ENCODE measurements at places on chromosomes 11 and 22.

DNA sequence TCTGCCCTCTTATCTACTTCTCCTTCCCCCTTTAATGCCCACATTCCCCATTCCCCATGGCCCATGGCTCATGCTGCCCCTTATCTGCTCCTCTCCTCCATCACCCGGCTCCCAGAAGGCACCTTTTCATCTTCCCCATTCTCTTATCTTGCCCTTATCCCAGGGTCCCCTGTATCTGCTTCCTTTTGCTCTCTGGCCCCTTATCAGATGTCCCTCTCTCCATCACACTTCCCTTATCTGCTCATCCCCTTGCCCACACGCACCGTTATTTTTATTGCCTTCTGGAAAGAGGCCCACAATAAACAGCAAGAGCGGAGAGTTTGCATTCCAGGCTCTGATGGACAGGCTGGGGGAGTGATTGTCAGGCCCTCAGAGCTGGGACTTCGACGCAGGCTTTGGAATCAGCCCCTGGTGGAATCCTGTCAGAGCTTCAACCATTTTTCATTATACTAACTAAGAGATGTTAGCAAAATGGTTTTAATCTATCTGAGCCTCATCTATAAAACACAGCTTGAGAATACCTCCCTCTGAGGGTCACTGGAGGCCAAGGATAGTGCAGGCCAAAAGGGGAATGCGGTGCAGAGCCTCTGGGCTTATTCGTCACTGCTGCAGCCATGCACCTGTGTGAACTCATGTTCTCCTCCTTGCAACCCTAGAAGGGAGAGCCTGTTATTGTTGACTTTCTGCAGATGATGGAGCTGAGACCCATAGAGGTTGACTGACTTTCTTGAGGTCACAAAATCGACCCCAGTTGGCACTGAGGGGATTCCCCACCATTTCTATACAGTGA lies 37.0 kb upstream of the LRRC55 start:
- DNase-seq, result no peak

DNA sequence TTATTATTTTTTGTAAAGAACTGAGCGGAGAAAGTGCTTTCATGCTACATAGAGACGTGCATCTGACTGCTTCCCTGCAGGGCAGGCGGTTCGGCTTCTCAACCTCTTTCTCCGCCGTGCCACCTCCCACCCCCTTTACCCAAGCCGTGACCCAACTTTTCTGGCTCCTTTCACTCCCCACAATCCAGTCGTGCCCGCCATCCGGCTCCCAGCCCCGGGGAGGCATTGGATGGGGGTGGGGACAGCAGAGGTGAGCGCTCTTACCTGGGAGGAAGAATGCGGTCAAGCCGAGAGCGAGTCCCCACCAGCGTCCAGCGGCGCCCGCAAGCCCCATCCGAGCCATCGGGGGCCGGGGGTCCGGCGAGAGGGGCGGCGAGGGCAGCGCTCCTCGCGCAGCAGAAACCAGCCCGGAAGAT lies 781 bp downstream of the NECTIN1 start:
- no peak for DNase-seq

DNA sequence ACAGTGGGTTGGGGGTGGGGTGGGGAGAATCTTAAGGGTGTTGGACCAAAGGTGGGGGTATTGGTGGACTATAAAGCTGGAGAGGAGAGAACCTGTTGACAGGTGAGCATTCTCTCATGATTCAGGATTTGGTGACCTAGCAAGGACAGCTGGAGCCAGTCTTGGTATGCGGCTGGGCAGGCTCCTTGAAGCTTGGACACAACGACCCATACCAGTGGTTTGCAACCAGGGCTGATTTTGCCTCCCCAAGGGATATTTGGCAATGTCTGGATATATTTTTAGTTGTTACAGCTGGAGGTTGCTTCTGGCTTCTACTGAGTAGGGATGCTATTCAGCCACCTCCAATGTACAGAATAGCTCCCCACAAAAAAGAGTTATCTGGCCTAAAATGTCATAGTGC lies 5.6 kb downstream of the EXT2 start:
- no peak for DNase-seq

- no peak for DNase-seq
Measured at GRCh38 chr11:117230999-117231841, 653 bp downstream of the PCSK7 start.

GRCh38 chr11:8291421-8292350 lies 28.0 kb upstream of the LMO1 start:
- DNase-seq, result no peak

GRCh38 chr22:30694171-30694639 lies 469 bp upstream of the OSBP2 start:
- DNase-seq, result peak; percentile 53

DNA sequence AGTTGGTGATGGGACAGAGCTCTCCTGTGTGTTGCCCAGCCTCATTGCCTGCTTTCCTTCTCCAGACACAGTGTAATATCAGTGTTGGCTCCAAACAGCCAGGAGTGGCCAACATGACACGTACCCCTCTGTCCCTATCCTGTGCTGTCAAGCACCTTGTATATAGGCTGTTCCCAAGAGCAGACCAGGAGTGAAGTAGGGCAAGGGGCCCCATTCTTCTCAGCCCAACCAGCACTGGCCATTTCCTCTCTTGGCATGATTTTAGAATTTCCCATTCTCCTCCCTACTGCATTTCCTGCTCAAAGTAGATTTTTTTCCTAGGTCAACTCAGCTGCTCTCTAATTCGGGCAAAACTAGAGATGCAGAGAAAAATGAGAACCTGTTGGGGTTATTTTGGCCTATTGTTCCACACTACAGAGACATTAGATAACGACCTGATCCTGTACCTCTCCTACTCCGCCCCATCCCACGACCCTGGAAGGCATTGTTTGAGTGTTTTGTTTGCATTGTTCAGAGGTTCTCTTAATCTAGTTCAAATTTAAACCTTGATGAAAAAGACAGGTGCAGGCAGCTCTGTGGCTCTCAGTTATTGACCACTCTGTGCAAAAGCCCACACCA lies 95.6 kb downstream of the RASSF10 start:
- DNase-seq, result no peak

DNA sequence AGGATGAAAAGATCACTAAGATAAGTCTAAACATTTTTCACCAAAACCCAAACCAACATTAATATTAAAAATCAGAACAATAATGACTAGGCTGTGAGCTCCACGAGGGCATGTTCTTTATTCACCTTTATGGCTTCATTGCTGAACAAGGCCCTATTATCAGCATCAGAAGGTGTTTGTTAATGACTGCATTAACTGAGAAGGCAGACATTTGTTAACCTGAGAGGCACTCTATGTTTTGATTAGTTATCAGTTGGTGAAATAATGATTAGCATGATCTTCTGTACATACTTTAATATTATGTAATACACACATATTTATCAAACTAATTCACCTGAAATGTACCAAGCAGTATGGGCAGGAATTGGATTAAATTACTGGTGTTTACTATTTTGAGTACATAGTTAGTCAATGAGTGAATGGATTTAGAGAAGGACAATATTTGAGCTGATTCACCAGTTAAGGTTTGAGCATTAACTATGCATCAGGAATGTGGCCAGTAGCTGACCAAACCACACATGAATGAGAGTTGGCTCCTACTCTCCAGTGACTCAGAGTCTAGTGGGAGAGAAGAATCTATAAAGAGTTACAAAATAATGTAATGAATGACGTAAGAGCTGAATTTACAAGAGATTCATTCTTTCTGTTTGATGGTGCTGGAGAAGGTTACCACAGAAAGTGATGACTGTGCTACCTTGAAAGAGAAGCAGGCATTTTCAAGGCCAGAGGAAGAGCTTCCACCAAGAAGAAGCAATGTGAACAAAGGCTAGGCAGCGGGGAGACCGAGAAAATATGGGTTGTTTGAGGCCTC lies 6.7 kb downstream of the IL18 start:
- DNase-seq, result no peak

DNA sequence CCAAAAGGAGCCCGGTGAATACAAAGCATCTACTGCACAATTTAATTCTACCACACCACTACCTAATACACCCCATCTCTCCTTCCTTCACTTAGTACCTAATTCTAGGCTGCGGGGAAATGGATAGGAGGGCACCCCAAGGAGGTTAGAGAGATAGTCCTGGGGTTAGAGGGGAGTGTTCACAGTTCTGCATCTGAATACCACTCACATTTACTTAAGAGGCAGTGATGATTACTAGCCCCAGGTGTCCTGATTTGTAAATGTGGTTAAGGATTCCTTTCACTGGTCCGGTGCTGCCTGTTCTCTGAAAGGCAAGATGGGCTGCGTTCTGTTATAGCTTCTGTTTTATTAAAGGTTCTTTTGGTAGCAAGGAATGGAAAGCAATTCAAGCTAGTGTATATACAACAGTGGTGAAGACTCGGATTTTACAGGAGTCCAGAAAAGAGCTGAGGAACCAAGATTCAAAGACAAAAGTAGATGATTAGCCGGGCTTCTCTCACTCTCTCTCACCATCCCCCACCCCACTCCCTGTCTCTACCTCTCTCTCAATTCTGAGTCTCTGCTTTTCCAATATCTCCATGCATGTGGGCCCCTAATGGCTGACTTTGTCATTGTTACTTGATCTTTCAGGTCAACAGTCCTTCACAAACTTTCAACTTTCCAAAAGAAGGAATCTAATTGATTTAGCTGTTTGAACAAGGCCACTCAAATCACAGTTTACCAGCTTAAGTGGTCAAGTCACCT lies 8.7 kb upstream of the KCNA4 start:
- DNase-seq, result no peak

DNA sequence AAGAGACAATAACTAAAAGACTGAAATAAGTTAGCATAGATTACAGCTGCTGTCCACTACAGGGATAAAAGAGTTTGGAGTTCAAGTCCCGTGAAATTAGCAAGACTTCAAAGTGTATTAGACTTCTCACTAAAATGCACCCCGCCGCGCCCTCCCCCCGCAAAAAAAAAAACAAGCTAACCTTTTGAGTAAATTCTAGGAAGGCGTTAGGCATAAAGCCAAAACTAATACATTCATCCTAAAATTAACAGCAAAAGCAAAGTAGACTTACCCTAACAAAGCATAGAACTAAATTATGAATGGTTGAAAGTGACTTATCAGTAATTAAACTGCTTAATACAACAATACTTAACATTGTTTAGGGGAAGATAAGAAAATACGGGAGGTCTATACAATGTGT lies 581.0 kb upstream of the CHORDC1 start:
- no peak for DNase-seq

DNA sequence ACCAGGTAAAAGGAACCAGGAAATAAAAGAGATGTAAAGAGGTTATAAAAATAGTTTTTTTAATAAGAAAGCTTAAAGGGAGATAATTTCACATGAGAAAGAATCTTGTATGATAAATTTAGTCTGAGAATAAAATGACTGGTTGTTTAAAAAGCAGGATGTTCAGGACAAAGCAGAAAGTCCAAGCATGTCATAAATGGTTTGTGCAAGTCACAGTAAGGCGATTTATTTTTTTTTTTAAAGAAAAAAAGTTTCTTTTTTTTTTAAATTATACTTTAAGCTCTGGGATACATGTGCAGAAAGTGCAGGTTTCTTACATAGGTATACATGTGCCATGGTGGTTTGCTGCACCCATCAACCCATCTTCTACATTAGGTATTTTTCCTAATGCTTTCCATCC lies 30.8 kb downstream of the GLYATL2 start:
- DNase-seq, result no peak

DNA sequence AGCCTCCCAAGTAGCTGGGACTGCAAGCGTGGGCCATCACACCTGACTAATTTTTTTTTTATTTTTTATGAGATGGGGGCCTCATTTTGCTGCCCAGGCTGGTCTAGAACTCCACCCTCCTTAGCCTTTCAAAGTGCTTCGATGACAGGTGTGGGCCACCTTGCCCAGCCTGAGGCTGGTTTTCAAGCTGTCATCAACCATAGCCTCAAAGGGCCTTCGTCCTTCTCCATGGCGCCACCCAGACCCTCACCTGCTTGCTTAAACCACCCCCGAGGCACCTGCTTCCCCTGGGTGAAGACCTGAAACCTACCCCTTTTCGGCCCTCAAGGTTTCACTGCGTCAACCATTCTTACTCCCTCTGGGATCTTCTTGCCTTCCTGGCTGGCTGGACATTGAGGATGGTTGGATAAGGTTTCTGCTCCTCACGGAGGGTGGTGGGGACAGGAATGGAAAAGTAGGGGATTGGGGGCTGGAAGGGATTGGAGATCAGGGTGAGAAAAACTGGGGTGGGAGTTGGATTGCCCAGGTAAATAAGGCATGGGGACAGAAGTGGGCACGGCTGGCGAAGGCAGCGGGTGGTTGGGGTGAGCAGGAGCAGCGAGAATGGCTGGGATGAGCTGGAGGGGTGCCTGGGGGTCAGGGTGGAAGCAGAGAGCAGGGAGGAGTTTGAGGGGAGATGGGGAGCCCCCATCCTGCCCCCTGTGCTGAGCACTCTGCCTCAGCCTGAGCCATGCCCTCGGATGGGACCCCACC lies 2.8 kb upstream of the ACR start:
- DNase-seq, result no peak

GRCh38 chr22:42976217-42976933 lies 38.6 kb downstream of the PACSIN2 start:
- no peak for DNase-seq

DNA sequence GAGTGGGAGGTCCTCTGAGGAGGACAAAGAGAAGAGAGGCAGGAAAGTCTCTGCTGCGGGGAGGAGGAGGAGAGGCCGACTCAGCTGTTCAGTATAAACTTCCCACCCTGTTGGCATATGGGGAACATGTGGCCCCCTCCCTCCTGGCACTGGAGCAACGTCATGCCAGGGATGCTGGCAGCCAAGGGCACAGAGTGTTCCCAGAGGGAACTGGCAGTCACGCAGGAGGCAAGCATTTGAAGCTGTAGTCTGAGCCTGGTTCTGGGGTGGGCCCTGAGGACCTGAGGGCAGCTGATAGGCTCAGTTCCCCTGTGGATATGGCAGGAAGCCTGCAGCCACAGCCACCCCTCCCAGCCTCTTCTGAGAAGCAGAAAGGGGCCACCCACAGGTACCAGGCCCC lies 67.1 kb upstream of the TSPAN18 start:
- no peak for DNase-seq

- DNase-seq, result no peak
Measured at GRCh38 chr11:78828676-78829075, 254.0 kb upstream of the NARS2 start.

- no peak for DNase-seq
Measured at GRCh38 chr11:63274776-63275175, 31.4 kb upstream of the SLC22A25 start.

All from C1 segment of cervical spinal cord (tissue), 14 donors.